Effector memory CD4-positive, alpha-beta T cell (primary cell): ENCODE measurements at places on chromosomes 1 and 21.

DNA sequence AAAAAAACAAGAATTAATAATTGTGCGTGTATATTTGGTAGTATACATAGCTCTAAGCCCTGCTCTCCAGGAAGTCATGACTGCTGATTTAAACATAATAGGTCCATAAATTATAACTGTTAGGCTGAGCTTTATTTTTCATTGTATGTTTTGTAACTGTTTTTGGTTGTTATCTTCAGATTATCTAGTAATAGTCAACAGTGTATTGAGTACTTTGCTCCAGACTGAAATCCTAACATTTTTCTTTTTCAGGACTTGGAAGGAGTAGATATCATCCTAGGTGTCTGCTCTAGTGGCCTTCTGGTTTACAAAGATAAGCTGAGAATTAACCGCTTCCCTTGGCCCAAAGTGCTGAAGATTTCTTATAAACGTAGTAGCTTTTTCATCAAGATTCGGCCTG lies 90.9 kb downstream of the TMEM200B start:
- no peak for DNase-seq

DNA sequence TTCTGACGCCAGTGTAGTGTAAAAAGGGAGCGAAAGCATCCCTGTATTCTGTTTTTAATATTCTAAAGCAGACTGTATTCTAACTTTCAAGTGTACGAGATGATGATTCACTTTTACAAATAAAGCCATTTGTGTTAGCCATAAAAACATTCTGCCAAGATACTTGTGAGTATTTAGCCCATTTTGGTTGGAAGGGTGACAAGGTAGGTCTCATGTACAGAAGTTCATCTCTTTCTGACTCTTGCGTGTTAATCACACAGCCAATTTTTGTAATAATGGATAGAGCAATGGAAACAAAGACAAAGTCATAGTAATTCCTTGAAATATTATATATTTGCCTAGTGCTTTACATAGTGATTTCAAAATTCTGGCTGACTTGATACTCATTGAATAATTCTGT lies 125.3 kb upstream of the GREM2 start:
- no peak for DNase-seq

DNA sequence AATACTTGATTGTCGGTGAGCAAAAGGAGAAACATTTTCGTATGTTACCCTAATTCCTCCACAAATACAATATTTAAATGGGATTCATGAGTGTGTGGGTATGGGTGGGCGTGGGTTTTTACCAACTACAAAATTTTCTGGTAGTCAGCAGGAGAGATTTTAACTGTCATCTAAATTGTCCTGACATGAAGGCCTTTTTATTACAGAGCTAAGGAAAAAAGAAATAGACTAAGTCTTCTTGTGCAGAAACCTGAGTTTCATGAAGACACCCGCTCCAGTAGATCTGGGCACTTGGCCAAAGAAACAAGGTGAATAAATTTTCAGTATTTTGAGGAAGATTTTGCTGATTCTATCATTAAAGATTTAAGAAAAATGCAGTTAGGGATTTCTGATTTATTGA lies 752 bp downstream of the RGS18 start:
- no peak for DNase-seq

GRCh38 chr1:153057375-153057774 lies at the start of gene SPRR2A:
TSS of gene SPRR2A (minus strand) at chr1:153057512. CDS start at chr1:153056735, 777 bp downstream.
- DNase-seq, result no peak

DNA sequence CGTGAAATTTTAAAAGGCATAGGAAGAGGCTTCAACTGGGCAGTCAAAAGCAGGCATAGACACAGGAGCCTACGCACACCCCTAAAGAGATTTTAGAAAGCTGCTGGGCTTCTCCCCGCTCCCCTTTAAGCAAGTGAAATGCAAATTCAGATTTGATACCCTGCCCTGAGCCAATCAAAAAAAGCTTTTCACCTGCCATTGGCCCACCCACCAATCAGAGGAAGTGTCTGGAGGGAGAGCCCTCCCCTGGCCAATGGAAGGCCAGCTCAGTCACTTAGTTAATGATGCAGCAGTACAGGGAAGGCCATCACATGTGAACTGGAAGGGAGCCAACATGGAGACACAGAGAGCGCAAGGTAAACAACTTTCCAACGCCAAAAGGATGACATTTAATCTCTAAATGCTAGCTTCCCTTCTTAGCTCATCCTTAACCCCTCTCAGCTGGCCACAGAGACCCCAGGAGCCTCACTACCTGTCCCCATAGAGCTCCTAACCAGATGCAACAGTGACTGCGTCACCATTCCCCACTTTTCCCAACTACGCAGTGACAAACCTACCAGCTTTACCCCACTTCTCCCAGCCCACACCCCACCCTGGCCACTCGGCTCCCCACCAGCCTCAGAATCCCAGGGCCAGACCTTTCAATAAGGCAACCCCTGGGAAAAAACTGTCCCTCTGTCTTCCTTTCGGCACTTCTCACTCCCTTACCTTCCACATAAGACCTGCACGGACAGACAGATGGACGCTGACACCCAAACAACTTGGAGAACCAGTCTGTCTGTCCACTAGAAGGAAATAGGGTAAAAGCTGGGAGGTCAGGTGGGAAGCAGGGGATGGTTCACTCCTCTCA lies 71.0 kb downstream of the CD46 start:
- peak; percentile 39 for DNase-seq

DNA sequence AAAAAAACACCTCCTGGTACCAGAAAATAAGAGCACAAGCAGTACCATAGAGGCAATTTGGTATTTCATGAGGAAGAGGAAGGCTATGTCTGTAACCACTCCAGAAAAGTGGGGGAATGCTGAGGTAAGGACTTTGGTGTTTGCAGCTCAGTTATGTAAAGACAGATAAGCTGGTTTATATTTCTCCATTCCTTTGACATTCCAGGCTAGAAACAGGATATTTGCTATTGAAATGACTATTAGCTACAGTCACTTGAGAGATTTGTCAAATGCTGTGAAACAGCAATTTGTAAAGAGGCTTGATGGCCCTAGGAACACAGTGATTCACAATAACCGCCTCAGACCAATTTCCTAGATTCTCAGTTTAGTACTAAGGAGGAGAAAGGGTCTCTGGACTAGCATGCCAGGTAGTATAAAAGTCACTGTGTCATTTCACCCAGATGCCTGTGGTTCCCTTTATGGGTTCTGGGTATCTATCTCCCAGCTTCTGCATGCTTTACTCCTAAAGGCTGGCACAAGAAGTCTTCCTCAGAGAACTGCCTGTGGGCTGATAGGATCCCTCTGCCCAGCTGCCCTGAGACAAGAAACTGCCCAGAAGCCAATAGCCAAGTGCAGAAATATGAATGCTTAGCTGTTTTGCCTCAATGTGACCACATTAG lies 80.5 kb downstream of the VCAM1 start:
- no peak for DNase-seq

DNA sequence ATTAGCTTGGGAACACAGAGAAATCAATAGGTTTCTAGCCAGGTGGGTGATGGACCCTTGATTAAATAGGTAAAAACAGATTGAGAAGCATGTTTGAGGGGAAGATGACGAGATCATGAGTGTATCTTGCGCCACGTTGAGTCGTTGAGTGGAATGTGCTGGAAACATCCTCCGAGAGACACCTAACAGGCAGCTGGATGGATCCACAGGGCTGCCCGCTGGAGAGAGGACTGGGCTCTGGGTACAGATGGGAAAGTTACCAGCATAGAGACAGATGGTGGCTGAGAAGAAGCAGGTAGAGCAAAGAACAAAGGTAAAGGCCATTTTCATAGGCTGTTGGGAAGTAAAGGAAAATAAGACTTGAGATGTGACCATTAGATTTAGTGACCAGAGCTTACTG lies 15.6 kb downstream of the BATF3 start:
- DNase-seq, result no peak

DNA sequence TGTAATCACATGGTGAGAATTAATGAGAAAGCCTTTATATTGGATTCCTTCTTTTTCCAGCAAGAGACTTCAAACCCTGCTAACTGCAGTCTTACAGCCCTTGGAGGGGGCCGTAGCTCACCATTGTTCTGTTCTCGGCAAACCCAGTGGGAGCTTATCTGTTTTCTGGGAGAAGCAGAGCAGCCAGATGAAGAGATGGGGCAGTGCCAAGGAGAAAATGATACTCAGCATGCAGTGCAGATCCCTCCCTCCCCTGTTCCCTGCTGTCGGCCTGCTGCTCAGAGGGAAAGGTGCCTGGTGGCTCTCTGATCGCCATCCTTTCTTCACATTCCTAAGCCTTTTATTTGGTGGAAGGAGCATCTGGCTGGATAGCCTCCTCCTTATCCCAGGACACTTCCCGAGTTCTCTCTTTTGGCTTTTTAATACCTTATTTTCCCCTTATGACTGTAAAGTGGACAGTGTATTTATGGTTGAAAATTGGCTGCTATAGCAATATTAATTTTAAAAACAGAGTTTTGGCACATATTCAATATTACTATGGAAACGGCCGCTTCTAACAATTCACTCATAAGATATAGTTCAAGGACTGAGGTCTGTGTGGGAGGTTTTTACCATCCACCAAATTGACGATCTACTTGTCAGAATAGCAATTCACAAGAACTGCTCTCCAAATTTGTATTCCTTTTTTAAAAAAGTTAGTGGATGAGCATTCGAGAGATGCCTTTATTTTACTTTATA lies 203.4 kb downstream of the CRB1 start:
- DNase-seq, result no peak

DNA sequence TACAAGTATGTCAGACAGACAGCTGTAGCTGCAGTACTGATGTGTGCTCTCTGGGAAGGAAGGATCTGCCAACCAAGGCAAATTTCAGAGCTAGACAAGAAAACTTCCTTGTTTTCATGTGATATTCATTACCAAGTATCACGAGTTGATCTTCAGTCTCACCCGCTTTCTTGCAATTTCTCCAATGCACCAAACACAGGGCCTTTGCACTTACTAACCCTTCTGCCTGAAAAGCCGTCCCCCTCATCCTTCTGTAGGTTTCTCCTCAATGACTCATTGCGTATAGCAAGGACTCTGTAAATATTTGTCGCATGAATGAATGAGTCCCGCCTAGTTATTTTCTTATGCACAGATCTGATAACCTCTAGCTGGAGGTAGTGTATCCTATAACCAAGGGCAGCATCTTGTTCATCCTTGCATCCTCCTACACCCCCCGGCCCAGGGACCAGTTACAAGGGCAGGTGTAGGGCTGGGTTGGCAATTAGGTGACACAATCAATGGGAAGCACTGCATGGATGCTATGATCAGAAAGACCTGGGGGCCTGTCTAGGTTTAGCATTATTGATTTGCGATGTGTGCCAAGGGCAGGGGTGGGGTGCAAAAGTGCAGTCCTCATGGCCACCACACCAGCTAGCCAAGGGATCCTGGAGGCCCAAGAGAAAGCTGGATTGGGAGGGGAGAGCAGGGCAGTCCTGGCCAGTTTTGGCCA lies 51.4 kb upstream of the GPR157 start:
- DNase-seq, result no peak

- DNase-seq, result no peak
These were observed 145.4 kb downstream of the C1orf21 start for GRCh38 chr1:184532199-184532598.

GRCh38 chr1:108896146-108897145 lies 19.7 kb downstream of the GPSM2 start:
- no peak for DNase-seq
